EH (cell line): ENCODE measurements at places on chromosomes 5 and 9.
A peak's percentile ranks its signal among the peaks of the same experiment; 100 is the strongest.

GRCh38 chr5:53453898-53454718 lies 26.3 kb upstream of the FST start:
- no peak for DNase-seq

- no peak for DNase-seq
These were observed 18.5 kb downstream of the STC2 start for GRCh38 chr5:173309731-173310130.

DNA sequence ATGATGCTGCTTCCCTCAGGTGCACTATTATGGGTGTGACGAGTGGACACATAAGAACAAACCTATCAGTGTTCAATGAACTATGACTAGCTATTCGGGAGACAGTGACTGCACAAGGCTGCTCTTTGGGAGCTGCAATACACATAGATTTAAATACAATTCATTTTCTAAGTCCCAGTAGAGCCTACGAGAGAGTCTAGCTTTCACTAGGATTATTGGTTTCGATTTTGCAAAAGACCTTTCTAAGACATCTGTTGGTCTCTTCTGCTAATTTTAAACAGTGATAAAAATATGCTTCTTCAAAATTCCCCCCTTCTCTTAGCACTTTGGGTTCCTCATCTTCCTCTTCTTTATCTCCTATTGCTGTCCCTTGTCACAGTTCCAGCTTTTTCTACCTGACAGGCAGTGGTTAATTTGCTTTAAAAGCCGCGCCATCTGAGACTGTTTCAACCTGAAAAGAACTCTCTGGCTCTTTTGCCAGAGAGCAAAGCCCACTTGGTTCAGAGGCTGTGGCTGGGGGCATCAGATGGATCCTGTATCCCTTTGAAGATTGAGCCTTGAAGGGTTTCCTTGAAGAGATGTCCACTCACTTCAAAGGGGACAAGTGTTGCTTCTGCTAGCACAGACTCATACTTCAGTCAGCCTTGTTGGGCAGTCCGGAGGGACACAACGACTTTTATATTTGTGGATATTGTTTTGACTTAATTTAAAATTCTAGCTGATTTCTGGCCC lies 241.5 kb downstream of the MAN2A1 start:
- DNase-seq: no peak

- no peak for DNase-seq
These were observed 5.7 kb downstream of the FGD3 start for GRCh38 chr9:92952906-92953610.

GRCh38 chr9:136328011-136328621 lies 777 bp downstream of the GPSM1 start:
- DNase-seq: no peak

DNA sequence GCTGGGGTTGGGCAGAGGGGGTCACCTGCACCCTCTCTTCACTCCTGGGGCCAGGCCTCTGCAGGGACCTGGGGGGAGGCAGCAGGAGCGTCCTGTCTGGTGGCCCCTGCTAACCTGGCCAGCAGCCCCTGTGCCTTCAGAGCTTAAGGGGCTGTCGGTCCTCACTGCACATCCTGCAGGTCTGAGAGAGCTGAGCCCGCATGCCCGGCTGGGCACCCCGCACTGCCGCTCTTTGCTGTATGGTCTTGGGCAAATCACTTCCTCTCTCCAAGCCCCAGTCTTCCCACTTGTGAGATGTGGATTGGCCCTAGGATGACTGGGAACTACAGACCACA lies 7.9 kb downstream of the FLT4 start:
- no peak for DNase-seq

GRCh38 chr9:11103525-11103924 lies 490.7 kb upstream of the PTPRD start:
- no peak for DNase-seq

GRCh38 chr5:92560698-92561401 lies 1020.2 kb downstream of the NR2F1-AS1 start:
- DNase-seq: peak; percentile 80

DNA sequence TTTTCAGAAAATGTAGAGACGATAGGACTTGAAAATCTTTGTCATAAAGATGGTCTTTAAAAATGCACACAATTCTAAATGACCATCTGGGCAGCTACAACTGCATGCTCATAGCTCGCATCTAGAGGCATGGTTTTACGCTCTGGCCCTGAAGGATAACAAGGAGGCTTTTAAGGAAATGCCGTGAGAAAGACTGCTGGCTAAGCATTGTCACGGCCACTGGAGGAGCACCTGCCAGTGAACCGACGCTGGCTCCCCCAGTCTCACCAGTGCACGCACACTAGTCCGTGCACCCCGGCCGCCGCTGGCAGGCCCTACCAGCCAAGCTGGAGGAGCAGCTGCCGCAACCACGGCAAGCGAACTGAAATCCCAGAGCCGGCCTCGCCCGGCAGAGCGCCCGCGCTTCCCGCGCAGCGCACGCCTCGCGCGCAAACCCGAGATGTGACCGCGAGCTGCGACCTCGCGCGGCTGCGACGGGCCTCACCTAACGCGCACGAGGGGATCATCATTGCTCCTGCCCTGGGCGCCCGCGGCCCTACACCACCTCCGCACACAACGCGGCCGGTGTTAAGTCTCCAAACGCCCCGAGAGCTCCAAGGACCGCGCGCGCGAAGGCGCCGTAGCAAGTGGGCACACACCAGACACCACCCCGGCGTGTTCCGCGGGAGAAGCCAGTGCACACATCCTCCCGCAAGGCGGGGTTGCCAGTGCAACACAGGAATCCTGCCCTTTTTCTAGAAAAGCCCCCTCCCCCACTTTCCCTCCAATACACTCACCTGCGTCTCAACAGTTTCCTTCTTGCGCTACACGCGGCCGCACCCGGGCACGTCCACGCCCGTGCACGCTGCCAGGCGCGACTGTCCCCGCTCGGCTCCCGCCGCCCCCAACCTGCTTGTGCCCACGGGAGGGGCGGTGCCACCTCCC lies 5.3 kb downstream of the ELAVL2 start:
- no peak for DNase-seq

GRCh38 chr9:100990605-100991381 lies 37.7 kb upstream of the PLPPR1 start:
- no peak for DNase-seq

DNA sequence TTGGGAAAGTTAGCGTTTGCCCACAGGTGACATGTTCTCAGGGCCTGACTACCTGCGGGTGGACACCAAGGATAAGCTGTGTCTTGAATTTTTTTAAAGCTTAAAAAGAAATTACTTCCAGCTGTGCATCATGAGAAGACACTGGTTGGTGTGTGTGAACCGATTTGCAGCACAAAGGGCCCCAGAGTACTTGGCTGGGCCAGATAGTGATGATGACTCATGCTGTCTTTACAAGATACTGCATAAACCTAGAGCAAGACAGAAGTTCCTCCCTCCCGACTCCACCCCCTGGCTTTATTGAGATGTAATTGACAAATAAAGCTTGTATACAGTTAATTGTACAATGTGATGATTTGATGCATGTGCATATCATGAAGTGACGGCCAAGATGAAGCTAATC lies 212.8 kb downstream of the NXNL2 start:
- DNase-seq: peak; percentile 95

- no peak for DNase-seq
These were observed 29.1 kb upstream of the MED27 start for GRCh38 chr9:132108728-132109127.

DNA sequence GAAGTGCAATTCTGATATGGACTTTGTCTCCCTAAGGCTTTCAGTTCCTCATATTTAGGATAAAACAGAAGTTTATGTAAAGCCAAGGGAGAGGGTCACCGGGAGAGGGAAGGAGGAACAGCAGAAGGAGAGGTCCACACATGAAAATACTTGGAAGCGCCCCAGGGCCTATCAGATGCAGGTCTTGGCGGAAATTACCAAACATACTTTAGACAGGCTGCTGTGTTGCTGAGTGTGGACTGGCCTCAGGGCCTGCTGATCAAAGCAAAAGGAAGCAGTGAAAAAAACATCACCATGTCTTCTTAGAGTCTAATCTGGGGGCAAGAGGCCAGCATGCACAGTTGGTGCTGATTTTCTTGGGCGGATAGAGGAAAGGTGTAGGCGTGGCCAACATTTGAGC lies 14.1 kb upstream of the NTRK2 start:
- no peak for DNase-seq

DNA sequence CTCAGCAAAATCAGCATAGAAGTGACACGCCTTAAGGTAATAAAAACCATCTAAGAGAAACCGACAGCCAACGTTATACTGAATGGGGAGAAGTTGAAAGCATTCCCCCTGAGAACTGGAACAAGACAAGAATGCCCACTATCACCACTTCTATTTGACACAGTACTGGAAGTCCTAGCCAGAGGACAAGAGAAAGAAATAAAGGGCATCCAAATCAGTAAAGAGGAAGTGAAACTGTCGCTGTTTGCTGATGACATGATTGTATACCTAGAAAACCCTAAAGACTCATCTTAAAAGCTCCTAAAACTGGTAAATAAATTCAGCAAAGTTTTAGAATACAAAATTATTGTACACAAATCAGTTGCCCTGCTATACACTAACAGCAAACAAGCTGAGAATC lies 393.3 kb downstream of the KIF4B start:
- DNase-seq: no peak

- DNase-seq: peak; percentile 93
These were observed 137.9 kb upstream of the TRIM32 start for GRCh38 chr9:116549061-116549664.

- DNase-seq: no peak
These were observed 614.7 kb downstream of the EBF1 start for GRCh38 chr5:158485047-158485446.

DNA sequence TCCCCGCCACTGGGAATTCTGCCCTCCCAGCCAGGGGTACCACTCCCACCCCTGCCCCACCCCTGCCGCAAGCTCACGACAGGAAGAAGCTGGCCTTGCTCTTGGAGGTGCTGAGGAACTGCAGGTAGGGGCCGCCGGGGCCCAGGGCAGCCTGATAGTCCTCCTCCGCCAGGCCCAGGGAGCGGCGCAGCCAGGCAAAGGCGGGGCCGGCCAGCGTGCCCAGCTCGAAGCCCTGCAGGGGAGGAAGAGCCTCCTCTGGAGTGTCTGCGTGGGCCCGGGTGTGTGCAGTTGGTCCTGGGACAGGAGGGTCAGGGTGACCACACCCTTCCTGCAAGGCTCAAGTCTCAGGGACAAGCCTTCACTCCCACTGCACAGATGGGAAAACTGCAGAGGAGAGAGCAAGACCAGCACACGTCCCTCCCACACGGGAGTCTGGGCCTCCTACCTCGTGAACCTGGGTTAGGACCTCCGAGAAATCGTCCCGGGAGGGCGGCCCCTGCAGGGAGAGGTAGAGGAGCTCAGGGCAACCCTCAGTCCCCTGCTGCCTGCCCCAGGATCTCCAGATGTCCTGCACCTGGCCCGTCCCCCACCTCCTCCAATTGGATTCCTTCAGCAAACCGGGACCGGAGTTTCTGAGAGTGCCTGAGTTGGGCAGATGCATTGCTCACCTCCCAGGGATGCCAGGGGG lies 2.4 kb downstream of the PIP5KL1 start:
- DNase-seq: no peak

DNA sequence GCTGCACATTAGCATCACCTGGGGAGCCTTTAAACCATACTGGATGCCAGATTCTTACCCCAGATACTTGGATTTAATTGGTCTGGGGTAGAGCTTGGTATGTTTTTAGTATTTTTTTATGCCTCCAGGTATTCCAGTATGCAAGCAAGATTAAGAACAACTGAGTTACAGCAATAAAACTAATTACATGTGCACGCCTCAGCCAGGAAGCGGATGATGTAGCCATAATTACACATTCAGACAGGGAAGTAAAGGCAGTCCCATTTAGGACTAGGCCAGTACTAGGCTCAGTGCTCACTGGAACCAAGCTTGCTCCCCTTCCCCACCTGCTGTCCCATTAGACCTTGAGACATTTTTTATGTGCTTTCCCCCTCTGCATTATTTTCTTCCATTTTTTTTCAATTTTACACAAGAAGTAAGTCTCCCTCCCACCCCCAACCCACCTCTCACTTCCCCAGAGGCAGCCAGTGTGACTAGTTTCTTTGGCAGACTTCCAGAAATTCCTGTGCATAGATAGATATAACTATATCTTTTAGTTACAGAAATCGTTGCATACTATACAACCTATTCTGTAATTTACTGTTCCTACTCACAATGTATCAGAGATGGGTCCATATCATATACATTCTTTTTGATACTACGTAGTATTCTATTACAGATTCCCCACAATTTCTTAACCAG lies 7.1 kb upstream of the GNAQ start:
- peak; percentile 19 for DNase-seq

DNA sequence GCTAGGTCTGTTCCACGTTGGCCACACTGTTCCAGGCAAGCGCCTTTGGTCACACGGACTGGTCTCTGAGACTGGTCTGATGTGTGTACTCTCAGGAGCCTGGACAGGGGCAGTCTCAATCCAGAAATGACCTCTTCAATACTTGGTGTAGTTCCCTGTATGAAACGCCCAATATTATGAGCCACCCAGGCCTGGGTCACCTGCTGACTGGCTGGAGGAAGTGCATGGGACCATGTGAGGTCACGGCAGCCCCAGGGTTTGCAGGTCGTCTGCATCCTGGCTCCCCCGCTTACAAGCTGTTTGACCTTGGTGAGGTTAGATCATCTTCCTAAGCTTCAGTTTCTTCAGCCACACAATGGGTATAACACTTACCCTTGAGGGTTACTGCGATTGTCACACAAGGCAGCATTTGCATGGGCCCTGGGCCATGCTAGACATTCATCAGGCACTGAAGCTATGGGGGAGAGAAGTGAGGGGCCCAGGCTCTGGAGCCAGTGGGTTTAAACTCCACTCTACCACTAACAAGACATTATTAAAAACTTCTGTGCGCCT lies 5.2 kb upstream of the GRHPR start:
- no peak for DNase-seq

DNA sequence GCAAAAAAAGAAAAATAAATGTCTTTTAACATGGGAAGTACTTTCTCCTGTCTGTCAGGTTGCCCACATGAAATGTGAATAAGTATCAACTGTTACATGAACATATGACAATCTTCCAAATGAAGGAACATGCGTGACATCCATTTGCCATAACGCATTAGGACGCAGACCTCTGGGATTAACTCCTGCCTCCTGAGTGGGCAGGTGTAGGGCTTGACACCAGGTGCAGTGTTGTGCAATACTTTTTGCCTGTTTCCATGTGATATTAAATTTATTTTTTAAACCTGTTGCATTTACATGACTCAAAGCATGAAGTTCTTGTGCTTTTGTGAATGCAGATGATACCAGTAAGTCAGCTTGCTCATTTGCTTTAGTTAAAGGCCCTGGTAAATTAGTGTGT lies 8.7 kb upstream of the TMEM141 start:
- DNase-seq: no peak

GRCh38 chr9:69677931-69678330 lies 5.8 kb upstream of the APBA1 start:
- DNase-seq: no peak

- DNase-seq: peak; percentile 18
These were observed 4.5 kb downstream of the REEP5 start for GRCh38 chr5:112917453-112917995.

GRCh38 chr9:9612270-9612669 lies 1000.5 kb downstream of the PTPRD start:
- DNase-seq: no peak

DNA sequence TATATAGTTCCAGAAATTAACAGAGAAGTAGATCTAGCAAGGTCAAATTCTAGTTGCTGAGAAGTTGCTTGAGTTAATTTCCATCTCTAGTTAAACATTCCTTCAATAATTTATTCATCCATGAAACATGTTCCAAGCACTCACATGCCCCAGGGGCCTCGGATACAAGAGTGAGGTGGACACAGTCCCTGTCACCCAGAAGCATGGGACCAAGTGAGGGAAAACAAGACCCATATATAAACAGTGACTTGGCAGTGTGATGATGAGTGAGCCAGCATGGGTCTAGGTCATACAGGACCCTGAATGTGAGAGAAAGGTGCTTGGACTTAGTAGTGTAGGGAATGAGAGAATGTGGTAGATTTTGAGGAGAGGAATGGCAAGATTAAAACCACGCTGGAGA lies 216.9 kb downstream of the TTLL11 start:
- peak; percentile 72 for DNase-seq
